ENCODE measurements at places on chromosomes 11 and 22.

DNA sequence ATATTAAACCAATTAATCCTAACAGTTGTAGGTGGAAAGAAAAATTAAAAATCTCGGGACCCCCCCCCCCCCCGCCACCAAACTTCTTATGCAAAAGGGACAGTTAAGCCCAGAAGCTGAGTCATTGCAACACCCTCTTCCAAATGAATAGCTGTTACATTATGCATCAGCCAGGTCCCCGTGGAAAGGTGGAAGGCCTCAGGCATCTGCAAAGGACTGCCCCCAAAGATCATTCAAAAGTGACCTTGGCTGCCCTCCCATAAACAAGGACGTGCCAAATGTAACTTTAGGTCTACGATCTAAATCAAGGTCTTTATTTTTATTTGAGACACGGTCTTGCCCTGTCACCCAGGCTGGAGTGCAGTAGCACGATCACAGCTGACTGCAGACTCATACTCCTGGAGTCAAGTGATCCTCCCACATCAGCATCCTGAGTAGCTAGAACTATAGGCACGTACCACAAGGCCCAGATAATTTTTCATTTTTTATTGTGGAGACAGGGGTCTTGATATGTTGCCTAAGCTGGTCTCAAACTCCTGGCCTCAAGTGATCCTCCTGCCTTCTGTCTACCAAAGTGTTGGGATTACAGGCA, 22.8 kb downstream of the SYN3 start:
- DNase-seq, result no peak

GRCh38 chr11:86211619-86212018, 32.9 kb upstream of the EED start:
- DNase-seq, result no peak

DNA sequence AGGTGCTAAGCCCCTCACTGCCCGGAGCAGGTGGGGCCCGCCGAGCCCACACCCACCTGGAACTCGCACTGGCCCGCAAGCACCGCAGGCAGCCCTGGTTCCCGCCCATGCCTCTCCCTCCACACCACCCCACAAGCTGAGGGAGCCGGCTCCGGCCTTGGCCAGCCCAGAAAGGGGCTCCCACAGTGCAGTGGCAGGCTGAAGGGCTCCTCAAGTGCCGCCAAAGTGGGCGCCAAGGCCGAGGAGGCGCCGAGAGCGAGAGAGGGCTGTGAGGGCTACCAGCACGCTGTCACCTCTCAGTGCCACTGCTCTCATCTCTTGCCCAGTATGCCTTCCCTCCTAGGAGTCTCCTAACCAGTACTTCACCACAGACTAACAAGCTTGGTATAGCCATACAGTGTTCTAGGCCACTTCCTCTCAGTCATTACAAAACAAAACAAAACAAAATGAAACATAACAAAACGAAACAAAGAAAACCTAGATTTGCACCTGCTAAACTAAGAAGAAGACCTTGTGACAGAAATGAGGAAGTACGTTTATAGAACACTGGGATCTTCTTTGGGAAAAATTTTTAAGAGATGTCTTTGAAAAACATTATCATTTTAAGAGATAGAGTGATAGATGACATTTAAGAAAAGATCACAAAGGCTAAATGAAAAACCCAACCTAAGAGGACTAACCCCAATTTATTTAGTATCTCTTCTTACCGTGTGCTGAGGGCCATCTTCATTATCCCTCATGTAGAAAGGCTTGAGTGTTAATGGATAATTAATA, 47.7 kb upstream of the GAB2 start:
- DNase-seq, result peak; percentile 12

DNA sequence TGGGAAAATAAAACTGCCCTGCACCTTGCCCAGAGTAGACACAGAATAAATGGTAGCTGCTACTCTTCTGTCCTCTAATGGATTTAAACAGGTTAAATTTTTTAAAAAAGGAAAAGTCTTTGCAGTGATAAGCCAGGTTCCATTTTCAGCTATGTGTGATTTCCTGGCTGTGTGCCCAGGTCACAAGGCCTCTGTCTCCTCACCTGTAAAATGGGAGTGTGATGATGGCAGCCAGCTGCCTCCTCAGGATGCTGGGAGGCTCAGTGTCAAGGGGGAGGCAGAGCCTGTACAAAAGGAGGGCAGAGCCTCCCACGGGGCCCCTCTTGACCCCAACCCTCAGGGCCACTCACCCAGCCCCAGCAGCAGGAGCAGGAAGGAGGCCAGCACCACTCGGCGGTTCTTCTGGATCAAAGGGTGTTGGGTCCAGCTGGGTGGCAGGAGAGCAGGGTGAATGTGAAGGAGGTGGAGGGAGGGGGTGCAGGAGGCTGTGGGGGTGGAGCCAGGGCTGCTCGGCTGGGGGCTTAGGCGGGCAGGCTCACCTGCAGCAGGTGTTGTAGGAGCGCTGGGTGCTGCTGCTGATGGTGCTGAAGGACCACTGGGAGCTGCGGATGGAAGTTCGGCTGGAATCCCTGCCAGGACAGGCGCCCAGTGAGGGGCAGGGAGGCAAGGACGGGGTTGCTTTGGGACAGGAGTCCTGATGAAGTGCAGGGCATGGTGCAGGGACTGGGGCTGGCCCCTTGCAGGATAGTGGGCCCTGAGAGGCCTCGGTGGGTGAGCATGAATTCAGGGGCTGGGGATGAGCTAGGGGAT, 1.9 kb downstream of the TMEM134 start:
- DNase-seq, result no peak

- DNase-seq, result no peak
Observed at GRCh38 chr11:126433244-126433846, 77.9 kb downstream of the ST3GAL4 start.

DNA sequence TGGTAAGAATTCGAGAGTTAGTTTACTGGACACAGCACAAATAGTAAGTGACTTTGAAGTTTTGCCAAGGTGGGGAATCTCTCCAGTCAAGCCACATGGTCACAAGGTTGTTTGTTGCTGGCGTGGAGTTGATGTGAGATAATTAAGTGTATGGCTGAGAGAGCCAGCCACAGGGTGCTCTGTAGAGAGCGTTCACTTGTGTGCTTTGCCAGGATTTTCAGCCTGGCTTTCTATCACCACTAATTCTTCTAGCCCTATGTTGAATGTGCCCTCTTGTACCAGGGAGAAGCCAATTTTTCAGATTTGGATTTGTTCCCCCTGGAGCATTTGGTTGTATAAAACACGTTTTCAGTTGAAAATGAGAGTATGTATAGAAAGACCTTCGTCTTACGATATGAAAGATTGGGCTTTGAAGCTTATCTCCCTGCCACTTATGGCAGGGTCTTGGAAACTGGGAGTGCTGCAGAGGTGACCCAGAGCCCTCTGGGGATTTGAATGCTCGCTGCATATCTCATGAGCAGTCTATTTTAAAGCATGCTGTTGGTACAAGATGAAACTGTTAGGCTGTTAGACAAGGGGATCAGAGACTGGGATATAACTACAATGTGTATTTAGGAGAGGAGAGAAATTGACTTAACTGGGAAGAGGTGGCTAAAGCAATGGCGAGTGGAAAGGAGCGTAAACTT, 28.6 kb downstream of the CSRP3 start:
- no peak for DNase-seq

DNA sequence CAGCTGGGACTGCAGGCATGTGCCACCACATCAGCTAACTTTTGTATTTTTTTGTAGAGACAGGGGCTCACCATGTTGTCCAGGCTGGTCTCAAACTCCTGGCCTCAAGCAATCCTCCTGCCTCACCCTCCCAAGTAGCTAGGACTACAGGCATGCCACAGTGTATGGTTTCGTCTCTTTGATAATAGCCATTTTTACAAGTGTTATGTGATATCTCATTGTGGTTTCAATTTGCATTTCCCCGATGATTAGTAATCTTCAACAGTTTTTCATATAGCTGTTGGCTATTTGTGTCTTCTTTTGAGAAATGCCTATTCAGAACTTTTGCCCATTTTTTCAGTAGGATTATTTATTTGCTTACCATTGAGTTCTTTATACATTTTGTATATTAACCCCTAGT, 9.0 kb upstream of the MTMR3 start:
- DNase-seq, result no peak

DNA sequence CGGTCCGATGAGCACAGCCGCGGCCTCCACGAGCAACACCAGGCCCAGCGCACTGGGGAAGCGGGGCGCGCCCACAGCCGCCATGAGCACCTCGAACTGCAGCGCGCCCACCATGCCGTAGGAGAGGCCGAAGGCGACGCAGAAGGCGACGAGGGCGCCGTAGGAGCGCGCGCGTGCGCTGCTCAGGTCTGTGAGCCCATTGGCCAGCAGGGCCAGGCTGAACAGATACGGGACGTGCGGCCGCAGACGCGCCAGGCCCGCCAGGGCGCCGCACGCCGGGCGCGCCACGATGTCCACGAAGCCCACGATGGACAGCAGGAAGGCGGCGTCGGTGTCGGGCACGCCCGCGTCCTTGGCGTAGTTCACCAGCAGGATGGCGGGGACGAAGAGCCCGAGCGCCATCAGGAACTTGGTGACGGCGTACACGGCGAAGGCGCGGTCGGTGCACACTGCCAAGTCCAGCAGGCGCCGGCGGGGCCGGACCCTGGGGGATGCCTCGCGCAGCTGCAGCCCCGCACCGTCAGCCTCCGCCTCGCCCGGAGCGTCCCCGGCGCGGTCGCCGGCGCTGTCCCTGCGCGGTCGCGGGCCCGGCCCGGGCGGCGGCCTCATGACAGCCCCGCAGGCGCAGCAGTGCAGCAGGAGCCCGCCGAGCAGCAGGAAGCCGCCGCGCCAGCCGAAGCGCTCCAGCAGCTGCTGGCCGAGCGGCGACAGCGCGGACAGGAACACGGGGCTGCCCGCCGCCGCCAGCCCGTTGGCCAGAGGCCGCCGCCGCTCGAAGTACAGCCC, 2.9 kb downstream of the SLC16A8 start:
- DNase-seq, result no peak

DNA sequence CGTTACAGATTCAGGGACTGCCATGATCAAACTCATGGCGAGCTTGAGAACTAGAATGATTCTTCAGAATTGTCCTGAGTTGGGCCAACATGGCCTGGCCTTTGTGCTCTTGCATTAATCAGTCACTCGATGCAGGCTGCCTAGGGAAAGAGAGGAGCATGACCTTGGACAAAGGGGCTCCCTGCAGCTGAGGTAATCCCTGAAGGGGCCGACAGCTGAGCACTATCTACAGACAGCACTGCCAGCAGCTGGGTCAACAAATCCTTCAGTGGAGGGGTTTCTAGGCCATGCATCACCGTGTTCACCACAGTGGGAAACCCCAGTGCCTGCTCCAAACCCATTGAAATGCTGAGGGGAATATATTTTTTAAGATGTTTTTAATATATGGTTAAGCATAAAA, 159.5 kb upstream of the POU2AF2 start:
- no peak for DNase-seq

GRCh38 chr11:46661836-46662235, 38.6 kb downstream of the ARHGAP1 start:
- no peak for DNase-seq

DNA sequence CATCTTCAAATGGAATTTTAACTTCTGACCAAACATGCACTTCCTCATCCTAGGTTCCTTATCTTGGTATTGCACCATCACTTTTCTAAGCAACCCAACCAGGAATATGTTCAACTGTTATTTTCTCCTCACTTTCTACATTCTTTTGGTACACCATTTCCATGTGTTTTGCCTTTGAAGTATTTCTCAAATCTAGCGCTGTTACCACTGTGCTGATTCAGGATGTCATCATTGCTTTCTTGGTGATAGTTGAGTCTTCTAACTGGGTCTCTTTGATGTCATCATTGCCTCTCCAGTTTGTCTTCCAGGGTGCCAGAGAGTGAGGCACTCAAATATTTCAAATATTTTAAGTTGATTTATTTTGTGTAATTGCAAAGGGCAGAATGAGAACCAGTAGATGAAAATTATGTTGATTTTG, 47.5 kb downstream of the HORMAD2 start:
- no peak for DNase-seq

GRCh38 chr11:70135625-70136059, 57.5 kb downstream of the ANO1 start:
- DNase-seq, result no peak

- DNase-seq, result no peak
Observed at GRCh38 chr11:116379185-116379828, 393.5 kb downstream of the BUD13 start.

GRCh38 chr22:27420817-27421361, 380.7 kb downstream of the MN1 start:
- no peak for DNase-seq

- DNase-seq, result no peak
Observed at GRCh38 chr11:1083621-1084551, 9.2 kb downstream of the MUC2 start.

- DNase-seq, result no peak
Observed at GRCh38 chr22:49349841-49350381, 477.8 kb downstream of the BRD1 start.

GRCh38 chr11:45279645-45280044, 6.5 kb downstream of the SYT13 start:
- no peak for DNase-seq

GRCh38 chr11:117923773-117924172, 5.4 kb downstream of the TMPRSS13 start:
- DNase-seq, result no peak

DNA sequence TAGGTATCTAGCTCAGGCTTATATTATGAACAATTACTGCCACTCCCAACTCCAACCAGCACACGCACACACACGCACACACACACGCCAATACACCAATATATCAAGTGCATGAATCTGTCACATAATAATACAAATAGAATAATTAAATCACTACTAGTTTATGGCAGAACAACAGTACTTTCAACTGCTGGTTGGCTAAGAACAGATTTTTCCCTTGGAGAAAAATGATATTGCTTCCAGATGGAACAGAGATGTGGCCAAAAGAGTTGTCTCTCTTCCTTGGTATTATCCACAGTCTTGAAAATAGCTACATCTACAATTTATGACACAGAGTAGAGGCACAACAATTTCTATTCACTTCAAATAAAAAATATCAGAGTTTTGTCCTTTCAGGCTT, 538.3 kb upstream of the FAT3 start:
- DNase-seq, result no peak

DNA sequence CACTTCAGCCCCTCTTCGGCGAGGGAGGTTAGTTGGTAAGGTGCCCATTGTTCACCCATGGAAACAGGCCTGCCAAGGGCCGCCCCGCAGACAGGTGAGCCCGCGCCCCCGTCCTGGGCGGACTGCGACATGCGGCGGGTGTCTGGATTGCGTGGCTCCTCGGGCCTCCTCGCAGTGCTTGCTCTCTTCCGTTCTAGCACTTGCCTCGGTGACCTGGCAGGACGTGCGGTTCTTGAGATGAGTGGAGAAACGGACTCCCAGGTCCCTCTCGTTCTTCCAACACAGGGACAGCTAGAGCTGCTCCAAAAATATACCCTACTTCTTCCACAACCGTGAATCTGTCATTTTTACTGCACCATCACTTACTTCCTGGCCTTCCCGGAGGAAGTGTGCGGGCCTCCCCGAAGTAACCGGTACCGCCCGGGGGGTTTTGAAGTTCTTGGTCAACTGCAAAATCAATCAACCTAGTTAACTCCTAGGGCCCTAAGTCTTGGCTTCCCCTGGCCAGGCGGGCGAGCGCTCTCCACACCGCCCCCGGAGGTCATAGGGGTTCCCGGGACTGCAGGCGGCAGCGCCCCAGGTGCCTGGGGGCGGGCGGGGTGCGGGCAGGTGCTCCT, 745 bp upstream of the ZBTB44 start:
- peak; percentile 36 for DNase-seq

GRCh38 chr11:123859731-123860130, 25.7 kb downstream of the TMEM225 start:
- no peak for DNase-seq

Measured in stimulated activated naive CD4-positive, alpha-beta T cell treated with Interleukin-2 at 50 U/mL for 16 hours (primary cell).